ENCODE measurements at places on chromosomes 2 and 18. TPM values are rescaled to one million over a fixed set of nuclear protein-coding genes. Genes with fewer than 3 reads are reported as not detected.

Gene PSMA8
- total RNA-seq = not detected

Gene OSBPL6
- total RNA-seq = 0.10 TPM

Gene HSPE1
- 823 TPM for total RNA-seq

Gene NRP2
- 0.60 TPM for total RNA-seq

Gene DLX1
- not detected for total RNA-seq

All from HepG2 (cell line).